Activated T-helper 1 cell treated with anti-CD3 and anti-CD28 coated beads, Interleukin-12 subunit alpha, Interleukin-12 subunit beta, Interleukin-2, Interleukin-4 antibody, amounts not matched to agents 30 ng/mL and 10 ng/mL and 1 ng/mL, durations not matched to agents 14 hours and 24 hours and 36 hours (primary cell): ENCODE measurements at places on chromosomes 11 and 22.

DNA sequence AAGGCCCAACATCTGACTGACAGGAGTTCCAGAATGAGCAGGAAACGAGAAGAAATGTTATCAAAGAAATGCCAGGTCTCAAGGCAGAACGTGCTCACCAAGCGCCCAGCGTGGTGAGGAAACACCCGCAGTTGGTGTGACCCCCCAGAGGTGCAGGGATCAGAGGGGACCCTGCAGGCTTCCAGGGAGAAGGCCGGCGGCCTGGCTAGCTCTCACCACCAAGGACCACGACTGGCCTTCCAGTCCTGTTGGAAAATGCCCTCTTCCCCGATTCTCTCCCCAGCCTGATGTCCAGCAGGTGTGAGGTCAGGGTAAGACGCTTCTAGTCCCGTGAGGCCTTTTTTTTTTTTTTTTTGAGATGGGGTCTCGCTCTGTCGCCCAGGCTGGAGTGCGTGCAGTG lies 189.1 kb downstream of the IGLL1 start:
- no peak overlapping the region for H3K4me3 ChIP-seq
- no peaks in the 10 kb centered on the region for H3K27me3 ChIP-seq
- DNase-seq: no peak
- H3K36me3 ChIP-seq: no peaks in the 10 kb centered on the region
- H3K27ac ChIP-seq: no peak overlapping the region
- H3K4me1 ChIP-seq: no peaks in the 10 kb centered on the region

GRCh38 chr11:6594142-6594768 lies 9.2 kb downstream of the RRP8 start:
- H3K36me3 ChIP-seq: peaks cover 48% of the 10 kb centered on the region
- H3K4me1 ChIP-seq: peaks cover 19% of the 10 kb centered on the region
- no peak for DNase-seq
- H3K27me3 ChIP-seq: no peaks in the 10 kb centered on the region
- no peak overlapping the region for H3K4me3 ChIP-seq

- H3K27me3 ChIP-seq: no peaks in the 10 kb centered on the region
- H3K27ac ChIP-seq: no peak overlapping the region
- H3K4me1 ChIP-seq: no peaks in the 10 kb centered on the region
- DNase-seq: no peak
- no peak overlapping the region for H3K4me3 ChIP-seq
Observed at GRCh38 chr22:45946805-45947600, 30.0 kb downstream of the WNT7B start.

DNA sequence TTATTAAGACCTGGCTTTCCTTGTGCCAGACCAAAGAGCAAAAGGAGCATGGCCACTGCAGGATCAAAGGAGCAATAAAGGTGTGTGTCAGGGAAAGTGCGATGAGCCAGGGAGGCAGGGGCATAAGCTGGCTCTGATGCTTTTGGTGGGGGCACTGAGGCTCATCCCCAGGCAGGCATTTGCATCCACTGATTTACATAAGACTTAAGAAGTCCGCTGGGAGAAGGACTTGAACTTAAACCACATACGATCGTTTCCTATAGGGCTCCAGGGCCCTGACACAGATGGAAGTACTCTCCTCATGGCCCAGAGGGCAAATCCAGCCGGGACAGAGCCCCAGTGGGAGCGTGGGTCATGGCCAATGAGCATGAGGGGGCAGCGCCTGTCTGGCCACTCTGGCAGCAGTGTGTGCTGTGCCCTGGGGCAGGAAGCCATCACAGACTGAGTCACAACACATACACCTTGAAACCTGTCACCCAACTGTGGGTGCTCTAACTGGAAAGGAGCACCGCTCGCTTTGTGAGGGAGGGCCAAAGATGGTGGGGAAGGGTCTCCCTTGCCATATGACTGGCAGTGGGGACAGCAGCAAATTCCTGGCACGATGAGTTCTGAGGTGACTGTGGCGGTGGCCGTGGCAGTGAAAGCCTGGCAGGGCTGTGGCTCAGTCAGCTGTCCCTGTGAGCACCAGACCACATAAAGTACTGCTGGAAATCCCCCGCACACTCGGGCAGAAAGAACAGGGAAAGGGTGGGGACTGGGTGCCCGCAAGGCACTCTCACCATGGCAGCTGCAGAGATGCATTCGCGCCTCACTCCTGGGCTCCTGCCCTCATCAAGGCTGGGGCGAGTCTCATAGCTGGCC lies 79.4 kb upstream of the LMO1 start:
- H3K27ac ChIP-seq: no peak overlapping the region
- H3K4me3 ChIP-seq: no peak overlapping the region
- H3K27me3 ChIP-seq: peaks cover 2% of the 10 kb centered on the region
- no peak for DNase-seq
- no peaks in the 10 kb centered on the region for H3K36me3 ChIP-seq

DNA sequence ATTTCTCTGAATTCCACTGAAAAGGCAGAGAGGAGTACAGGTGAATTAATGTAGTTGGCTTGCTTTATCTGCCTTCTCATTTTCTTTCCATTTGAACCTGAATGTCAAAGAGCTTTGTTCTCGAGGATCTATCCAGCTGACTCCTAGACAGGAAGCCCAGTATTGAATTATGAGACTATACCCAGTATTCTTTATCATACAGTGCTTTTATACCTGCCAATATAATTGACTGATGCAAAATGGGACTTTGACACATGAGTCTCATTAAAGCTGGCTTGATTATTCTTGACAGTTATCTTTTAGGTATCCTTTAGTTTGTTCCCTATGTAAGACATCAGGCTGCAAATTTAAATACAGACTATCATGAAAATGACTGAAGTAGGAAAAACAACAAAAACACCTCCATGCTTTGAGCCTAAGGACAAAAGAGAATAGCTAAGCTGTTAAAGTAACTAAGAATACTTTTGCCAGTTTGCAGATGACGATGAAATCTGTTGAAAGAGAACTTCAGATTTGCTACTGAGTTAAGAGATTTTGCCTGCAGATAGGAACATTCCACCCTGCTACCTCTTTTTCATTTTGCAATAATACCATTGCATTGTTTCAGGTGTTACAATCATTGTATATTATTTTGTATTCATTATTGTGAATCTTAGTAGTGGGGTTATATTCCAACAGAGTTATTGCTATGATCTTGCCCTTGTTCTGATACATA lies 117.1 kb downstream of the ENTHD1 start:
- peaks cover 2% of the 10 kb centered on the region for H3K36me3 ChIP-seq
- no peak overlapping the region for H3K4me3 ChIP-seq
- H3K27ac ChIP-seq: no peak overlapping the region
- no peaks in the 10 kb centered on the region for H3K27me3 ChIP-seq
- H3K4me1 ChIP-seq: peaks cover 60% of the 10 kb centered on the region

DNA sequence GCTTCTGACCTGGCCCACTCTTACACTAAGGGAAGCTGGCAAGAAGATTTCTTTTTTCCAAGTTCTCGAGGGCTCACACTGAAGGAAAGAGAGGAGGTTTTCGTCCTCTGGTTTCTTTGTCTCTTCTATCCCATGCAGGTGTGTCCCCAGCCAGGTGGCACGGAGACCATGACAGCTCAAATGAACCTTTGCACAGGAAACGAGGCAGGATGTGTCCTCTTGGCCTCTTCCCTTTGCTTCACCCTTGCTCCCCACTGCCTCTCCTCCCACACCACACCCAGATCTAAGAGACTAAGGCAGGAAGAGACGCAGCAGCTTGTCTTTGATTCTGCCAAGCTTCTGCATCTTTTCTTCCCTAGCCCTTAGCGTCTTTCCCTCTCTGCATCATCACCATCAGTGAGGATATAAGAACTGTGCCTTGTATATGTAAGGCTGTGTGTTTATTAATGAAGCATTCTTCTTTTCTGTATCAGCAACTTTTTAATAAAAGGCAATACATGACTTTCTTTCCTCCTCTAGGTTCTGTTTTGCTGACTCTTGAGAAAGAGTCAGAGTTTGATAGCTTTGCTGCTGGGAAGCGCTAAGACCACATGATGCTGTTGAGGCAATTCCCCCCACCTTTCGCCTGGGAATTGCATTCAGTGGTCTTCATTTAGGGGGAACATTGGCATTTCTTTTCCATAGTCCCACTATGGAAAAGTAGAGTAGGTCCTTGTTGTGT lies 56.0 kb upstream of the PARVA start:
- H3K36me3 ChIP-seq: peaks cover 4% of the 10 kb centered on the region
- DNase-seq: no peak
- H3K27me3 ChIP-seq: no peaks in the 10 kb centered on the region
- H3K4me3 ChIP-seq: no peak overlapping the region

GRCh38 chr22:17890892-17891291 lies 116.6 kb upstream of the BID start:
- peaks cover 14% of the 10 kb centered on the region for H3K36me3 ChIP-seq
- H3K4me3 ChIP-seq: no peak overlapping the region
- no peaks in the 10 kb centered on the region for H3K27me3 ChIP-seq
- no peaks in the 10 kb centered on the region for H3K4me1 ChIP-seq
- DNase-seq: no peak

DNA sequence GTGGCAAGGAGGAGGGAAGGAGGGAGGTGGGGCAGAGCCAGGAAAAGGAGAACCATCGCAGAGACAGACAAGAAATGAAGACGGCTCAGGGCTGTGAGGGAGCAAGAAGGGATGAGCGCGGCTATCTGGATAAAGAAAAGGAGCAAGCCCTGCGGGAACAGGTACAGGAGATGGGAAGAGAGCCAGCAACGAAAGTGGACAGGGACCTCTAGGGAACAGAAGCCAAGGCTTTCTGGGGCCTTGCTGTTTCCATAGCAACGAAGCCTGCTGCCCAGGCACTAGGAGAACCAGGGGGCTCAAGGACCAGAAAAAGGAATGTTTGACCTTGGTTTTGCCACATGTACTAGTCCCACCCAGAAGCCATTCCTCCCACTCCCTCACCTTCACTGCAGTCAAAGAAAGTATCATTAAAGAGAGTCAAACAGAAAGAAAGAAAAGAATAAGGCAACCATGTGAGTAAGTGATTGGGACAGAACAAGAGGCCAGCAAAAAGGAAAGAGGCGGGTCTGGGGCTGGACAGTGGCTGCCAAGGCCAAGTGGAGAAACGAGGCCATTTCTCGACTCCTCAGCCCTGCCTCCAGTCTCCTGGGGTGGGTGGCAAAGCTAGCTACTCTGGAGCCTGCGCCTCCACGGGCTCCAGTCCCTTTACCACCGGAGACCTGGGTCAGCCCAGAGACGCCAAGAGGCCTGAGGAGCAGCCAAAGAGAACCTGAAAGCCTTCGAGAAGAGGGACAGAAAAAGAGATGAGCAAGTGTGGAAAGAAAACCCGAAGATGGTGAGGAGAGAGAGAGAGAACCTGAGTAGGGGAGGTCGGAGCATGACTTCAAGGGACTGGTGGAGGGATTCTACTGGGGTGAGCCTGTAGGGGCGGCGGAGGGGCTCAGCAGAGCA lies 35.1 kb downstream of the NRXN2 start:
- H3K4me1 ChIP-seq: peaks cover 21% of the 10 kb centered on the region
- H3K27ac ChIP-seq: peak overlapping the region; percentile 27
- DNase-seq: no peak
- H3K4me3 ChIP-seq: no peak overlapping the region

DNA sequence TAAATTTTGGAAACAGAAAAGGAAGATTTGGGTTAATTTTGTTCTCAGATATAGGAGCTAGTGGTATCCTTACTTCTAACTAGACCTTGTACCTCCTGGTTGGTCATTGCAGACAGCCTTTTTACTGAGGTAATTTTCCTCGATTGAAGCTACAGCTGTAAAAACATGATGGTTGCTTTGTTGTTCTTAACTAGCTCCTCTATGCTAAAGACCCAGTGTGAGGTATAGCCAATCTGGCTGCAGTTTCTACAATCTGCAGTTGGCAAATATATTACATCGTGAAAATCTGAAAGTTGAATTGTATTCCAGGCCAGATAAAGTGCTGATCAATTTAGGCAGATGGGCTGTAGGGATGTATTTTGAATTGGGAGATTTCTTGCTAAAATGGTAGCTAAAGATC lies 116.5 kb downstream of the AASDHPPT start:
- no peaks in the 10 kb centered on the region for H3K4me1 ChIP-seq
- no peaks in the 10 kb centered on the region for H3K36me3 ChIP-seq
- no peak overlapping the region for H3K4me3 ChIP-seq
- H3K27ac ChIP-seq: no peak overlapping the region
- peaks cover 4% of the 10 kb centered on the region for H3K27me3 ChIP-seq
- DNase-seq: no peak

- H3K4me3 ChIP-seq: no peak overlapping the region
- no peak overlapping the region for H3K27ac ChIP-seq
- H3K27me3 ChIP-seq: no peaks in the 10 kb centered on the region
- H3K4me1 ChIP-seq: peaks cover 6% of the 10 kb centered on the region
Observed at GRCh38 chr11:68436985-68437926, 23.3 kb upstream of the PPP6R3 start.

DNA sequence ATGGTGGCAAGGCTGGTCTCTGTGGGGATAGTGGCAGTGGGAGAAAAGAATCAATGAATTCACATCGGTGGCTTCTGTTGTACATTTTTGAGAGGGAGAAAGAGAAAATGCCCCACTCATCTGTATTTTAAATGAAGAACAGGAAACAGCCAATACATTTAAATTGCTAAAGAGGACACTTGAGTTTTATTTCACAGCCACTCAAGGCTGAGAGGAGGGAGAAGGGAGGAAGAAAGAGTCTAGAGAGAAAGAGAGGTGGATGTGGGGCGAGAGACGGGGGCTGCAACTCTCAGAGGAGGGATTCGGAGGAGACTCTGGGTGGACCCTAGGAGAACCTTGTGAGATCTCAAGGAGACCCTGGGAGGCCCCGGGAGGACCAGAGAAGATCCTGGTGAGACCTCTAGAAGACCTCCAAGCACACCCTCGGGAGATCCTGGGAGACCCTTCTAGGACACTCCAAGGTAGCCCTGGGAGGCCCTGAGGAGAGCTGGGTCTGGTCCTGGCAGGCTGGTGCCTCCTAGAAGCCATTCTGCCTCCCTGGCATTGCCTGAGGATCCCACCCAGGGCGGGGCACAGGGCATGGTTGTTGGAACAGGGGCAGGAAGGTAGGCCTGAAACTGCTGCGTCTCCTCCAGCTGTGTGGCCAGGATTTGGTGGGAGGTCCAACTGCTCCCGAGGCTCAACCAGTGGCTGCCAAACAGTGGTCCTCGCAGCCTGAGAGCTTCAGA lies 91.0 kb upstream of the SHISAL1 start:
- no peaks in the 10 kb centered on the region for H3K36me3 ChIP-seq
- H3K4me1 ChIP-seq: no peaks in the 10 kb centered on the region

GRCh38 chr22:31646186-31647019 lies 15.6 kb downstream of the PISD start:
- H3K4me3 ChIP-seq: no peak overlapping the region
- DNase-seq: no peak

DNA sequence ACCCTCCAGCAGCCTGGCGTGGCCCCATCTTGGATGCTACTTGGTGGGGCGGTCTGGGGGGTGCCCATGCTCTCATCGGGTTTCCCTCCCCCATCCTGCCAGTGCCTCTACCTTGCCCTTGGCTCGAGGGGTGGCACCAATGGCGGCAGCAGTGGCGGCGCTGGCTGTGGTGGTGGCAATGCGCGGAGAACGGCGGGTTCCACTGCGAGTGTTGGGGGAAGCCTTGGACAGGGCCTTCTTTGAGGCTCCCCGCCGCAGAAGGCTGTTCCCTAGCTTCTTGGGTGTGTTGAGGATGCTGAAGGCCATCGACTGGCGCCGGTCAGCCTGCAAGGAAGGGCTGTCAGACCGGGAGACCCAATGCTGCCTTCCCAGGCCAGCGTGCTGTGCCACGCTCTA lies 5.1 kb downstream of the IL18BP start:
- H3K4me1 ChIP-seq: peaks cover 11% of the 10 kb centered on the region
- H3K4me3 ChIP-seq: no peak overlapping the region
- H3K27me3 ChIP-seq: no peaks in the 10 kb centered on the region
